Ammon's horn (tissue), 1 donor: ENCODE measurements at places on chromosomes 11 and 22.

GRCh38 chr11:4809246-4809645, 5.1 kb upstream of the OR52R1 start:
- DNase-seq: peak; percentile 5

DNA sequence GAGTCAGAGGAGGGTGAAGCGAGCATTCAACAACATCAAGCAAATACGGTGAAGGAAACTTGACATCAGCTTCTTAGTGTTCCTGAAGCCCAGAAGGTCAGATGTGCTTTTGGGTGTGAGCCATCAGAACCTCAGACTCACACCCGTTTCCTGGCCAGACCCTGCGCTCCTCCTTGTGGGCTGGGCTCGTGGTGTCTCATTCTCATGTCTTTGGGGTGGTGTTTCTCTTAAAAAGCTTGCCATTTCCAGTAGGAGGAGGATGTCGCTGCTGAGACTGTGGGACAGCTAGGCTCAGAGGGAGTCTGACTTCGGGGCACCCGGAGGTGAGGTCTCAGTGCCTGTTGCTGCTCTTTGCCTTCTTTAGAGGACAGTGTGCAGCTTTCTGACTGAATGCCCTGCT, 24.2 kb downstream of the PPFIBP2 start:
- no peak for DNase-seq

DNA sequence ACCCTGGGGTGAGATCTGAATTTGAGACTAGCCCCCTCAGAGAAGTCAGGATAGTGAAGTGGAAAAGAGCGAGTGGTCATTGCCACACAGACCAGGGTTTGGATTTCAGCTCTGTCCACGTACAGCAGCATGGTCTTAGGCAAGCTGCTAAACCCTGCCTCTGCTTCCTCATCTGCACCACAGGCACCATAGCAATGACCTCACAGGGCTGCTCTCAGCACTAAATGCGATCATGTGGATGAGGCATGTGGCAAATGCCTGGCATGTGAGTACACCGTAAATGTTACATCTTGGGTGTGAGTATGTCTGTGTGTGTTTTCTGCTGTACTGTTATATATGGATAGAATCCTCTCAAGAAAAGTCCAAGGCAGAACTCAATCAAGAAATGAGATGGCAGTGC, 15.8 kb downstream of the NAV2 start:
- no peak for DNase-seq

GRCh38 chr22:33542722-33543121, 377.6 kb downstream of the LARGE1 start:
- no peak for DNase-seq
